ENCODE measurements at places on chromosomes 2 and 18.

DNA sequence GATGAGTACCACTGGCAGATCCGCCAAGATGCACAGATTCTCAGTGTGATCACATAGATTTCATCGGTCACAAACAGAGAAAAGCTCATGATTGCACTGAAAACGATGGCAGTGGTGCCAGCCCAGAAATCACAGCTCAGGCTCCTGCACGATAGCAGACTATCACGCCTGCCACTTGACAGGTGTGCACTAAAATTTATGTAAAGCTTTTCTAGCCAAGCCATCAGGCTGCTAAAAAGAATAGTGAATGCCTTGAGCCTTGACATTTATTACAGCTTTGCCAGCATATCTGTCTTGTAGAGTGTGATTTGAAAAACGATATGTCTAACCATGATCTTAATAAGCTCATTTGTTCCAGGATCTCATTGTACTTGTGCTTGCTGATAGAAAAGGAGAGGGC, 409.5 kb upstream of the CWC22 start:
- DNase-seq, result no peak

DNA sequence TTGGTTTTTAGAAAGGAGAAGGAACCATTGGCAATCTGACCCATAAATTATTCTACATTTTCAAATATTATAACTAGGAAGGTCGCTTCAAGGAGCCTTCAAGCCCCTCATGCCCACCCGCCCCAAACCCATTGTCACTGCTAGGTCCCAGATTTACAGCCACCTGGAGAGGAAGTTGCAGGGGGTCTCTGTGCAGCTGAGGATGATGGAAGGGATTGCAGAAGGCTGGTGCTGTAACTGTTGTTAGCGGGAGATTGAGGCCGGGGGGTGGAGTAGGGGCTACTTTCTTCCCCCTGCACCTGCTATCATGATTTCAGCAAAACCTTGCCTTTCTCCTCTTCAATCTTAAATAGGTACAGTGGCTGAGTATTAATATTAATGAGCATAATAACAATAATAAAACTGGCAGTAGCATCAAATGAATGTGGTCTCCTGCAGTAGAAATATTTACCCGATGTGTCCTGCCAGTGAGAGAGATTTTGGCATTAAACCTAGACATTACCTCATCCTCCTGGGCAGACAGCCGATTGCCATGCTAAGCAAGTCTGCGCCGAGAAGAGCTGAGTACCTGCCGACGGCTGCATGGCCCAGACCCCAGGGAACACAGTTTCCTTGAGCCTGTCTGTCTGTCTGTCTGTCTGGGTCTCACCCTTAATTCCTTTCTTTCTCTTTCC, 225.4 kb downstream of the FAM210A start:
- peak; percentile 20 for DNase-seq

DNA sequence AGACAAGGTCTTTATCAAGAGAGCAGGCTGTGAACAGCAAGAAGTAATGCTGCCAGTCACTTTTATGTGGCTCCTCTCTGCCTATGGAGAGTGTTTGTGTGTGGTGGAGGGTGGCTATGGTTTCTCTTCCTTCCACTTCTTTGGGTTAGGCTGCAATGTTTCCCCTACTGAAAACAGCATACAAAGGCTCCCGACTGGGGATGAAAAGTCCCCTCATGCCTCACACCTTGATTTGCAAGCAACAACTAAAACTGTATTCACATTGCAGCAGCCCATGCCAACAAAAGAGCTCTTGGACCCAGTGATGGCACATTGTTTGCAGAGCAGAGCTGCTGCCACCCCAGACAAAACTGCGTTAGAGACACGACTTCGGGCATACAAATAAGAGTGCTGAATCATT, 301.6 kb downstream of the SLC8A1 start:
- no peak for DNase-seq

GRCh38 chr2:112073875-112074274, 18.8 kb downstream of the TMEM87B start:
- DNase-seq, result no peak

DNA sequence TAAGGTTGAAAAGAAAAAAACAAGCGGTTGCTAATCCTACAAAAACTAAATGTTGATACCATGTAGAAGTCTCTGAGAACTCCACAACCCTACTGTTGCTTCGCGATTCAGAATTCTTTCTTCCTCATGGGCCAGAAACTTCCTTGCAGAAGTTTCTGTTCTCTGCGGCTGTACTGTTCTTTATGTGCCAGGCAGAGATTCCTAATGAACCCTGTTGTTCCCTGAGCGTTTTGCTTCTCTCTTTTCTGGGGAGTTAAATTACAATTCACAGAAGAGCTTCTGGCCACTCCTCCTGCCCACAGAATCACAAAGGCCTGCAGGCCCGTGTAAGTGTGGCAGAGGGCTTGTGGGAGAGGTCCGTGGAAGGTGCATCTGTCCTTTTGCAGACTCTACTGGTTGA, 1.8 kb upstream of the THNSL2 start:
- DNase-seq, result no peak

GRCh38 chr2:174020926-174021662, 55.9 kb upstream of the SP3 start:
- no peak for DNase-seq

- peak; percentile 71 for DNase-seq
Measured at GRCh38 chr2:46299365-46300263, 2.4 kb downstream of the EPAS1 start.

DNA sequence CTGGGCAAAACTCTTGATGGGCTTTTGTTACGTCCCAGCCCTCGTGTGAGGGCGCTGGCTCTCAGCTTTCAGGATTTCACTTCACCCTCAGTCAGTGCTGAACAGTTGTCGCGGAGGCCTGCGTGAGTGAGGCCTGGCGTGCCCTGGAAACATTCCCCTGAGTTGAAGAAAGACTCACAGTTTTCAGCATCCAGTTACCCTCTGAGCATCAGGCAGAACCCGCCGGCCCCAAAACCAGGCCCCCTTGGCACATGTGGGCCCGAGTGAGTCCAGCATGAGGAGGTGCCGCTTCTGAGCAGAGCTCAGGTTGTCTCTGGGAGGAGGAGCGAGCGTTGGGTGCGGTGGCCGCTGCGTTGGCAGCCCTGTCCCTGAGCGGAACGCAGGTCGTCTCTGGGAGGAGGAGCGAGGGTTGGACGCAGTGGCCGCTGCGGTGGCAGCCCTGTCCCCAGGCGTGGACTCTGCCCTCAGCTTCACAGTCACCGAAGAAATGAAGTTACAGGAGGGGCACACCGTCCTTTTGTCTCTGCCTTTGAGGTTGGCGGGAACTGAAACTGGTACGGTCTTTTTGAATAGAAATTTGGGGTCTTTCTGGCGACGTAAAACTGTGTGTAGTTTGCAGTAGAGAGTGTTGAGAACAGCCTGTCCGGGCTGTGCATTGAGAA, at the start of gene NEU4:
Gene NEU4, plus strand, starts transcription at position 473 of the 662 bp plus-strand sequence. CDS start 5,292 bp downstream, outside the sequence.
- no peak for DNase-seq

- DNase-seq, result no peak
Measured at GRCh38 chr18:58761241-58761969, 90.1 kb downstream of the MALT1 start.

GRCh38 chr18:3948958-3949357, 499.0 kb downstream of the TGIF1 start:
- no peak for DNase-seq

- DNase-seq, result no peak
Measured at GRCh38 chr18:3528231-3528630, 78.3 kb downstream of the TGIF1 start.

DNA sequence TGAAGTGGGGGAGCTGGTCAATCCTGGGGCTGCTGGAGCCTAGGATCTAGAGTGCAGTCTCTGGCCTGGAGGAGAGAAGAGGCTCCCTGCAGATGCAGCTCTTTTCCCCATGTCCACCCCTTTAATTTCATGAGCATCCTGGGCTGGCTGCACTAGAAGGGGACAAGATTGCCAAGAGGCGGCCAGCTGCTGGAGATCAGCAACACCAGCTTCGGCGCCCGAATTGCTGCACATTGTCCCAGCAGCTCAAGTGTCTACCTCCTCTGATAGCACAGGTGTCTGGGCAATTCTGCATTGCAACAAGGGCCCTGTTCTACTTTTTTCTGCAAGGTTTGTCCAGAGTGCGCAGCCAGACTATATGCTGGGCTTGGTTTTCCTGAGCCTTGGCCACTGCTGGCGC, 125.7 kb downstream of the AGAP1 start:
- no peak for DNase-seq

DNA sequence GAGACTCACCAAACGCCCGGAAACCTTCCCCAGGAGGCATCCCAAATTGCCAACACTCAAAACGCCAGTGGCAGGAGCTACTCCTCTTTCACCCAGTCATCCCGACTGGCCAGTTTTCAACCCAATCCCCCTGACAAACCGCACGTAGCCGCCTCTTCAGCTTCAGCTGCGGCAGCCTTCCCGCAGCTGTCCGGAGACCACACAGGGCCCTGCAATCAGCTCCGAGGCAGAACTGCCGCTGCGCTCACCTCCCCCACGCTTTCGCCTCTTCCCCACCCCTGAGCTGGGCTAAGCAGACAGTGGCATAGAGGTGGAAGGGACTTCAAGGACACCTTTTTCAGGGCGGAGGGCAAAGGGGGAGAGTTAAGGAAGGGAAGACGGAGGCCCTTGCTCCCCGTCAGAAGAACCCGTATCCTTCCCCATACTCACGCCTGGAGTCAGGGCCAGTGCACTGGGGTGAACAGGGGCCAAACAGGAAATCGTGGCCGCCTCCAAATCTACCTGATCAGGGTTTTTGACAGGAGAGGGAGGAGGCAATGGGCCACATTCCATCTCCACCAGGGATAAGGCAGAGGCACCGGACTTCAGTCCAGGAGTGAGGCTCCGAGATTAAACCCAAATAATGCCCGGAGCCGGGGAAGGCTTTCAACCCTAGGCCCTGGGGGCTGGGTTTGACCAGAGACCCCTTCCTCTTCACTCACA, 16.9 kb downstream of the CYP26B1 start:
- DNase-seq, result no peak

DNA sequence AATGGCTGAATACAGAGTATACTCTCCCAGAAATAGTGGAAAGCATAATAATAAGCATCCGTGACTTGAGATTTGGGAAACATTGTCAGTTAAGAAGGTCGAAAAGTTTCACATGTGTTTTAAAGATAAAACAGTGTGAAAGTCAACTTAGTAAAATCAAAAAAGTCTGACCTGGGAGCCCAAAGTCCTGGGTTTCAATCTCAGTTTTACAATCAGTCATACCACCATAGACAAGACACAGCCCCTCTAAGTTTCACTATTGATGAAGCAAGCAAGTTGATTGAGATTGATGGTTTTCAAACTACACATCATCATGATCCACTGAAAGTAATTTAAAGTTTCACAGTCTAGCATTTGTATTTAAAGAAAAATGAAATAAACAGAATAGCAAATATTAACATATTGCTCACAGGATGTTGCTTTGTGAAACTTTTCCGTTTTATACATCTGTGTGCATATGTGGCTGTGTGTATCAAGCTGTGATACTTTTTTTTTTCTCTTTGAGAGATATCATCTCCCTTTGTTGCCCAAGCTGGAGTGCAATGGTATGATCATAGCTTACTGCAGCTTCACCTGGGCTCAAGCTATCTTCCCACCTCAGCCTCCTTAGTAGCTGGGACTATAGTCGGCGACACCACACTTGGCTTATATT, 71.1 kb downstream of the PIK3C3 start:
- DNase-seq, result no peak

DNA sequence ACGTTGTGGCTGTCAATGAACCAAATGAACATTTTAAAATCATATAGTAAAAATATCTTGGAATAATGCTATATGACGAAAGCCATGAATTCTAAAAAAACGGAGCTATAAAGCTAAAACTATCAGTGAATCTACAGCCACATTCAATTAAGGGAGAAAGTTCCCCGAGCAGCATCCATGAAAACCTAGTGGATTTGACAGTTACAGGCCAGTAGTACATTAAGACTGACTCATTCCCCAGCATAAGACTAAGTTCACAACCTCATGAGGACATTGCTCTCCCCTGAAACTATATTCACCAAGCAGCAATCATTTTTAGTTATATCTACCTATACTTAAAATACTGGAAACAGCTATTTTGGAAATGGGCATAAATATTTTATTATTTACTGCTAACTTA, 36.6 kb downstream of the KIDINS220 start:
- no peak for DNase-seq

- DNase-seq, result no peak
Measured at GRCh38 chr2:187024739-187025138, 175.8 kb upstream of the ZSWIM2 start.

DNA sequence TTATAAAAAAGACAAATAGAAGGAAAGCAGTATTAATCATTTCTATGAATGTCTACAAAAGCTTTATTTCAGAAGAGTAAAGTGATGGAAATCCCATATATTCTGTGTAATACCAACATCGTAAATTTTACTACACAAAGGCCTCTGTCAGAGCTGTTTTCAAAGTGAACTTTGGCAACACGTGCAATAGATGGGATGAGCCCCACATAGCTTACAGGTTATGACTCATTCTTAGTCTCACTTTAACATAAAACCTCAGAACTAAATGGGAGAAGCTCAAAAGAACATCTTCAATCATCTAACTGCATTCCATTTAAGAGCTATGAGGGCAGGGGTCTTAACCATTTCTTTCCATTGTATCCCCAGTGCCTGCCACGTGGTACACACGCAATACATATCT, 11.5 kb downstream of the VPS4B start:
- peak; percentile 54 for DNase-seq

- no peak for DNase-seq
Measured at GRCh38 chr2:181780657-181781056, 100.3 kb upstream of the NEUROD1 start.

- no peak for DNase-seq
Measured at GRCh38 chr2:129087133-129087813, 768.6 kb upstream of the HS6ST1 start.

- DNase-seq, result peak; percentile 69
Measured at GRCh38 chr18:63553081-63553480, 10.9 kb downstream of the SERPINB12 start.

GRCh38 chr2:46144133-46144800, 152.9 kb upstream of the EPAS1 start:
- no peak for DNase-seq

- DNase-seq, result no peak
Measured at GRCh38 chr2:20172273-20173055, 52.5 kb downstream of the SDC1 start.

- DNase-seq, result peak; percentile 81
Measured at GRCh38 chr18:59268721-59269562, 4.3 kb downstream of the RAX start.

- peak; percentile 26 for DNase-seq
Measured at GRCh38 chr2:10007921-10008808, 35.2 kb upstream of the KLF11 start.

All from AG08396 (cell line).